ENCODE measurements at places on chromosomes 1 and 21. TPM values are rescaled to one million over a fixed set of nuclear protein-coding genes. Genes with fewer than 3 reads are reported as not detected.

- DNase-seq: no peak
Measured at GRCh38 chr1:116330342-116330652, 42.7 kb upstream of the ATP1A1 start.

GRCh38 chr21:15034126-15034853 is 30.5 kb downstream of the NRIP1 start:
- DNase-seq: no peak

DNA sequence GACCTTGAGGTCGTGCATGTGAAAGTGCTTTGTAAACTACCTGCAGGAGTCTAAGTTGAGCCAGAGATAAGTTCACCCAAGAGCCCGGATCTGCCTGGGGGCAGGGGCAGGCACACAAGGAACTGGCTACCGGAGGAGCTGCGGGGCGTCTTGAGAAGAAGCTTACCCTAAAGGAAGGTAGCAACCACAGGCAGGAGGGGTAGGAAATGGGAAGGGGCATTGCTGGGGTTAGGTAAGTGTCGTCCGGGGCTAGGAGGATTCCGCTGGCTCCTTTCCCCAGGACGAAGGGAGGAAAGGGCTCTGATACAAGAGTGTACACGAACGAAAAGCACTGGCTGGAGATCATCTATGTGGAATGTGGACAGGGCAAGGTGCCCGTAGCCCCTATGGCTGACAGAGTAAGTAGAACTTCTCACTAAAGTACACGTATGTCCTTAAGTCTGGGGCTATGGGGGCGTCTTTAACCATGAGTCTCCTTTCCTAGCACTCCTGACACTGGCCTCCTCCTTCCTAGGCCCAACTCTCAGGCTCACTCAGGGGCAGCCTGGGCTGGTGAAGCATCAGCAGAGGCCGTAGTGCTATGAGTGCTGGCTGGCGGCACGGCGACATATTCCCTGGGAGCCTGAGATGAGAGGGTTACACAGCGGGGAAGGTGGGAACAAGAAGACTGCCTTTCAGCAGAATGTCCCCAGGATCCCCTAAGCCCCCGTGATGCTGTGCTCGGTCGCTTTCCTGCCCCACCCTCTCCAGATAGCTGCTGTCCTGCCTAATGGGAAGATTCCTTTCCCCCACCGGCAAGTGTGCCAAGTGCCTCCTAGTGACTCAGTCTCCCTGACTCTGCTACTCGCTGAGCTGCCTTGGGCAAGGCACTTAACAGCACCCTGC is 9.1 kb upstream of the GALNT2 start:
- DNase-seq: no peak

DNA sequence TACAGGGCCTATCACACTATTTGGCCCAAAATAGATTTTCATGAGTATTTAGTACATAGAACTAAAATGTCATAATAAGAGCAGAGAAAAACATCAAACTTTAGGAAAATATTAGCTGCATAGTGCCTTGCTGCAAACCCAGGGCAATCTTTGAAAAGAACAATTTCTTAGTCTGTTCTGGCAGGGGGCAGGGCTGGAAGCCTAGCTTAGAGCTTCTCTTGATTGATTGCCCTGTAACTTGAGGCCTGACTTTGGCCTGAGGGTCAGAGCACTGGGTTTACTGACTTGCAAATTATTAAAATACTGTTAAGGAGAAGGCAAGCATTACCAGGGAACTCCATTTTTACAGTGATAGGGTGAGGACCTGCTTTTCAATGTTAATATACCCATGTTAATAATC is 115.8 kb upstream of the SPAG17 start:
- DNase-seq: no peak

DNA sequence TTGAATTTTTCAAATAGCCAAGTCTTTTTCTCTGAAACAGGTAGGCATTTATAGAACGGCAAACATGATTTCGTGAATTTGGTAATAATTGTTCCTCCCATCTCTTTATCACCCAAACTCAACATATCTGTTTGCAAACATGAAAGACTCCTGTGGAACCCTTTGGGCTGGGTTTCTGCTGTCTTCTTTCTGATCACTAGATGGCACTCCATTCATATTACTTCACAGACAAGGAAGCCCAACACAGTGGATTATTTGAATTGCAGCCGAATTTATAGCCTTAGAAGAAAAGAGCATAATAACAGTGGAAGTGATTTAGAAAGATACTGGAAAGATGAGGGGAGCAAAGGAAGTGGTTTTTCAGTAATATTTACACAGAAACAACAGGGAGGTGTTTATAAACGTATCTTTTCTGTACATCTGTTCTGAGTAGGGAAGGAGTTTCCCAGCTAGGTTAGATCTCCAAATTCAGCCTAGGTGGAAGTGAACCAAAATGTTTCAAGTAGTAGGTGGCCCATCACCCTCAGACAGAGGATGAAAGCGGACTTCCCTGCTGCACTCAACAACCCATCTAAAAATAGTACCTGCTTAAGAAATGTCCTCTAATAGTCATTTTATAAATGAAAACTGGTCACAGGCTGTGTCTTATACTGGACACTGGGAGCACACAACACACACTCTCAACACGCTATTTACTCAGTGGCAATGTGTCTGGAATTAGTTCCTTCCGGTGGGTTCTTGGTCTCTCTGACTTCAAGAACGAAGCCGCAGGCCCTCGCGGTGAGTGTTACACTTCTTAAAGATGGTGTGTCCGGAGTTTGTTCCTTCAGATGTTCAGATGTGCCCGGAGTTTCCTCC is 67.6 kb downstream of the MAP3K21 start:
- no peak for DNase-seq

HES4 gene
- 47.5 TPM for total RNA-seq

FLG2 gene
- total RNA-seq: not detected

SYT2 gene
- total RNA-seq: 0.03 TPM

MIXL1 gene
- total RNA-seq: 0.19 TPM

FCRL2 gene
- 0.29 TPM for total RNA-seq

NPHS2 gene
- total RNA-seq: not detected

DNAJB4 gene
- 76.7 TPM for total RNA-seq

Measured in aorta (tissue), 5 donors.